ENCODE measurements at places on chromosomes 6 and 20. TPM values are rescaled to one million over a fixed set of nuclear protein-coding genes. Genes with fewer than 3 reads are reported as not detected.
A peak's percentile ranks its signal among the peaks of the same experiment; 100 is the strongest.

FKBP1C gene
- total RNA-seq, result 1.1 TPM

DNA sequence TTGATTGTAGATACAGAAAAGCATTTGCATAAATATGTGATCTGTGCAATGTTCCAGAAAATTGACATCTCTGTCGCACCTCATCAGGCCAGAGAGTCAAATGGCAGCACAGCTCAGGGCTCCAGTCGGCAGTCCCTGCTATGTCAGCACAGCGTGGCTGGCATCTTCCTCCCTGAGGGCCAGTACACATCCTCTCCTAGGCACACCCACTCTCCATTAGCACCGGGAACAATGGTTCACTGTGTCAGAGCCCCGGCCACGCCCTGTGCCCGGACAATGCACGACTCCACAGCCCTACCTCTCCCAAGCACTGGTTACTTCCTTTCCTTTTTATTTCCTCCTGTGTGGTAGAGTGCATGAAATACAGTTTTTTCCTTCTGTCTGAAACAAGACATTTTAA lies 114.9 kb downstream of the FOXC1 start:
- DNase-seq, result no peak
- no peak overlapping the region for H3K27ac ChIP-seq
- H3K36me3 ChIP-seq, result peaks cover 17% of the 10 kb centered on the region
- H3K27me3 ChIP-seq, result no peaks in the 10 kb centered on the region
- peaks cover 2% of the 10 kb centered on the region for H3K4me1 ChIP-seq
- H3K4me3 ChIP-seq, result no peak overlapping the region

EEF1A2 gene
- total RNA-seq, result 0.26 TPM

DNA sequence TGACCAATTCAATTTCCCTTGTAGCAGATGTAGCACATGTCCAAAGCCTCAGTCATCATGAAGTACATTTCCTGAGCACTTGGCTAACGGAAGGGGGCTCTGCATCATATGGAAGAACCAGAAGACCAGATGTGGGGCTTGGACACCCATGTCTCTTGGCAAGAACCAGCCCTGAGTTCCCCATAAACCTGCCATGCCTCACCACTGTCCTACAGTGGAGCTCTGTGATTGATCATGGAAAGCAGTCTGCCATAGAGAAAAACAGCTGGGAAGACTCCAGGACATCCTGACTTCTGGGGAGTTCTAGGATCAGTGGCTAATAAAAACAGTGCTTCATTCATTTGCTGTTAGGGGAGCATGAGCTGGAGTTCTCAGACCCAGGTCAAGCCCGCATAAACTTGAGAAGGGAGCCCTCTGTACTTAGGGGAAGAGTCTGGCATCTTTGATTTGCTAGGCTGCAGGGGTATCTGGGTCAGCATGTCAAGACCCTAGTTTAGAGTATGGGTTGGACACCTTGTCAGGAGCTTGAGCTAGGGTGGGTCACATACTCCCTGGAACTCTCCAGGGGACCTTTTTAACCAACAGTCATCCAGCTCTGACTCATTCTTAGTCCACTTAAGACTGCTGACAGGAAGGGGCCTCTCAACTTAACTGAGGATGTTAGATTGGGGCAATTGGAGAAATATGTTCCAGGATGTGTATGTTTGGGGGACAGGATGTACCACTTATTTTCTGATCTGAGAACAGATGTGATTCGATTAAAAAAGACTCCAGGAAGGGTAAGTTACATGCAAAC lies 26.3 kb upstream of the TRAM2 start:
- peaks cover 6% of the 10 kb centered on the region for H3K27me3 ChIP-seq
- H3K4me1 ChIP-seq, result peaks cover 7% of the 10 kb centered on the region
- no peak overlapping the region for H3K4me3 ChIP-seq
- H3K27ac ChIP-seq, result no peak overlapping the region
- no peak for DNase-seq

DNA sequence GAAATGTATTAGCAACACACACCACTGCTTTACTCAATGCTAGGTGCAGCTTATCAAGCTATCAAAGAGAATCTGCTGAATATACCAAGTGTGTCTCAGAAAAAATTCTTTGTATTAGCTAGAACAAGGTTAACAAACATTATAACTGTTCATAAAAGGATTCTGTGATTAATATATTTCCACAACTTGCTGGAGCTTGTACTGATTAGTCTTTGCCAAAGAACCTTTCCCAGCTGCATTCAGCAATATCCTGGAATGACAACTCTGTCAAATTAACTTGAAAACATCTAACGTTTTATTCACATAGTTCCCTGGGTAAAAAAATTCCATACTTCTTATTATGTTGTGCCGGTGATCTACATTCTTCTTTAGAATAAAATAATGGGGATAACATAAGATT lies 252.7 kb downstream of the FOXC1 start:
- H3K27ac ChIP-seq, result no peak overlapping the region
- no peak for DNase-seq
- H3K27me3 ChIP-seq, result no peaks in the 10 kb centered on the region

DNA sequence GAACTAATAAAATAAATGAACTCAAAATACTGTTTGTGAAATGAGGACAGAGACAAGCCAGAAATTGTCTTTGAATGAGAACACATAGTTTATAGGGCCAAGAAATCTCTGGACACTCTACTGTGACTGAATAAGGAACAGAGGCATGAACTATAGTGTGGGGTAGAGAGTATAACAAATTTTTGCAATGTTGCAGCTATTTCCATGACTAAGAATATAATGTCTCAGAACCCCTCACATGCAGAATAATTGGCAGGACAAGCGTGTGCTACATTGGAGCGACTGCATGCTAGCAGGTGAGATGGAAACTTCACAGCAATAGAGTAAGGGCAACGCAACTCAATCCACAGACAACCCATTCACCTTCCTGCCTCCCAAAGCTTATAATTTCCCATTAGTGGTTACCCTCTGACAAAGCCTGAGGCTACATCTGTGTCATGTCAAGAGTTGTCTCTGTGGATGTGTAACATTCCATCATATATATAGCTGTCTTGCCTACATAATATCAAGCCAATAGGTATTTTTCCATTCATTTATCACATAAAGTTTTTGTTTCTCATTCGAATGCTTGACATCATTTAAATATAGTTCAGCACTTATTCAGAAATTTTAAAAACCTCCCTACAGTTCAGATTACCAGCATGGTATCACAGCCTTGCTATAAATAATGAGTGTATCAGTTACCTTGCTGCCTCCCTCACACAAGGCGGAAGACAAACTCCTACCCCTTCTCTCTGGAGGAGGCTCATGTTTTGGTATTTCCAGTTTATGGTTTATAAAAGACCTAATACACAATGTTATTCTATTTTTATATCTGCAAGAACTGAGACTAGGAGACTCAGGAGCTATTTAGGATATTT lies 47.9 kb upstream of the ECHDC1 start:
- no peak overlapping the region for H3K27ac ChIP-seq
- H3K27me3 ChIP-seq, result peaks cover 3% of the 10 kb centered on the region
- no peak overlapping the region for H3K4me3 ChIP-seq
- no peaks in the 10 kb centered on the region for H3K4me1 ChIP-seq

GRCh38 chr6:158869826-158870648 lies 50.9 kb upstream of the EZR start:
- peak overlapping the region; percentile 90 for H3K4me3 ChIP-seq
- H3K27me3 ChIP-seq, result no peaks in the 10 kb centered on the region

GRCh38 chr6:26241033-26241895 lies 123.7 kb upstream of the BTN3A2 start:
- DNase-seq, result peak; percentile 67
- H3K27ac ChIP-seq, result peak overlapping the region; percentile 98
- no peaks in the 10 kb centered on the region for H3K27me3 ChIP-seq
- peak overlapping the region; percentile 85 for H3K4me3 ChIP-seq
- peaks cover 32% of the 10 kb centered on the region for H3K4me1 ChIP-seq

DNA sequence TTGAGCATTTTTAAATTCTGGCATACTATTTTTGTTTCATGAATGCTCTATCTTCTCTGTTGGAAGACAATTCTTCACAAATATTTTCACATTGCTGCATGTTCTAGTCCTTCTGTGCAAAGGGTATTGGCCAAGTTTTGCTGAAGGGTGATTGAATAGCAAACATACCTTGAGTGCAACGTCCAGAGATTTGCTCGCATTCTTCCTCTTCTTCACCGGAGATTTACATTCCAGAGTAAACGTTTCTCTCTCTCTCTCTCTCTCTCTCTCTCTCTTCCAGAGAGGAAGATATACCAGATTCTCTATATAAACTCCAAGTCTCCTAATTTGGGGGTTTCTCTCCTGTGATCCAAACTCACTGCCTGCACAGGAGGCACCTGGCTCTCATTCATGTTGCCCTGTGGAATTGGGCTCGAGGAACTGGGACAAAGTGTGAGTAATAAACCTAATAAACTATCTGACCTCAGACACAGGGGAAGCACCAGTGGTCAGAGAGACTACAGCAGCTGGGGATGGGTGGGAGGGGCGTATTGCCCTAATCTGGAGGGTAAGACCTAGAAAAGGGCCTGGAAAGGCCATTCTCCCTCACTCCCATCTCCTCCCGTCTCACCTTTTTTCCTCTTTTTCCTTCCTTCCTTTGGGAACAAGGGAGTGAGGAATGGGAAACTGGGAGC lies 1.1 kb upstream of the TREML1 start:
- no peak overlapping the region for H3K27ac ChIP-seq
- H3K4me1 ChIP-seq, result peaks cover 10% of the 10 kb centered on the region
- no peak for DNase-seq
- no peak overlapping the region for H3K4me3 ChIP-seq

- peaks cover 9% of the 10 kb centered on the region for H3K27me3 ChIP-seq
- no peaks in the 10 kb centered on the region for H3K36me3 ChIP-seq
- DNase-seq, result no peak
- H3K4me1 ChIP-seq, result peaks cover 5% of the 10 kb centered on the region
- H3K4me3 ChIP-seq, result no peak overlapping the region
- no peak overlapping the region for H3K27ac ChIP-seq
These were observed 31.6 kb downstream of the CD83 start for GRCh38 chr6:14149053-14149738.

JPH2 gene
- total RNA-seq, result 0.36 TPM

GRCh38 chr20:19819149-19819548 lies 61.1 kb downstream of the RIN2 start:
- no peak overlapping the region for H3K27ac ChIP-seq
- no peaks in the 10 kb centered on the region for H3K36me3 ChIP-seq
- H3K4me3 ChIP-seq, result no peak overlapping the region
- peaks cover 3% of the 10 kb centered on the region for H3K4me1 ChIP-seq
- no peak for DNase-seq

GRCh38 chr6:128659878-128660622 lies 139.7 kb upstream of the PTPRK start:
- no peak for DNase-seq
- no peaks in the 10 kb centered on the region for H3K27me3 ChIP-seq
- H3K27ac ChIP-seq, result no peak overlapping the region
- no peak overlapping the region for H3K4me3 ChIP-seq

DNA sequence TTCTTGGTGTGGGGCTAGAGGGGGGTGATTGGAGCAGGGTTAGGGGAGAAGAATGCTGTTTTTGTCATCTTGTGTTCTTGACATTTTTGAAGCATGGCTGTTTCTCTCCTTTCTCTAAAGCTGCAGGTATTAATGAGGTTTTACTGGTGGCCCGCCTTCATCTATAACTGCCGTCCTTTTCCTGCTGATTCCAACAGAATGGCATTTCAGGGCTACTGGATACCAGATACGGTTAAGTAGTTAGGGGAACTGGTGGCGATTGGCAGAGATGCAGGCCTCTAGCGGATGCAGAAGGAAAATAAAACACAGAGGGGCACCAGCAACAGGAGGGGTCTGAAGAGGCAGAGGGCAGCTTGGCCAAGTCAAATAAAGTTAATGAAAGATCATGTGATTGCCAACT lies 89.7 kb upstream of the EEF1E1 start:
- no peak for DNase-seq
- H3K36me3 ChIP-seq, result no peaks in the 10 kb centered on the region
- H3K4me3 ChIP-seq, result no peak overlapping the region

TUBB2B gene
- not detected for total RNA-seq

DNA sequence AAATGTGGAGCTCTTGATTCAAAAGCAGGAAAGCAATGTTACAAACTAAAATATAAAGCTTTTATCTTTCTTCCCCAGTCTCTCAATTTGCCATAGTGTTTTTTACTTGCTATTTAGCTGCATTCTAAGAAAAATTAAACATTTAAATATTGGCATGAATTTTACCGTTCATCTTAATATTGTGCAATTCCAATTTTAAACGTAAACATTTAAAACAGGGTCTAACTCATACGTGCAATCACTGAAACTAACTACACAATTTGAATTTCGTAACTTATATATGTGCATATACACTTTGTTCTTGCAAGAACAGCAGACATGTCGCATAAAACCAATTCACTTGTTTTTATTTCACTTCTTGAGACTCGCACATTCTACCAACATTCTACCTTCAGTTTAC lies 280.8 kb upstream of the QKI start:
- DNase-seq, result no peak
- no peaks in the 10 kb centered on the region for H3K4me1 ChIP-seq
- H3K27ac ChIP-seq, result no peak overlapping the region

GRCh38 chr6:155448668-155449449 lies 6.8 kb downstream of the NOX3 start:
- H3K4me3 ChIP-seq, result no peak overlapping the region
- H3K27ac ChIP-seq, result no peak overlapping the region
- peaks cover 18% of the 10 kb centered on the region for H3K4me1 ChIP-seq
- peaks cover 5% of the 10 kb centered on the region for H3K36me3 ChIP-seq

APOBEC2 gene
- not detected for total RNA-seq

GRCh38 chr6:22078288-22078687 lies 218.5 kb downstream of the PRL start:
- no peaks in the 10 kb centered on the region for H3K4me1 ChIP-seq
- no peak for DNase-seq
- no peak overlapping the region for H3K4me3 ChIP-seq
- no peaks in the 10 kb centered on the region for H3K36me3 ChIP-seq

Measured in activated naive CD8-positive, alpha-beta T cell treated with anti-CD3 and anti-CD28 coated beads, Interleukin-2, amount 10 ng/mL, durations not matched to agents 7 days and 5 days (primary cell).